ENCODE measurements at places on chromosomes 12 and 14.
A peak's percentile ranks its signal among the peaks of the same experiment; 100 is the strongest.

GRCh38 chr12:67006610-67007009 lies 262.5 kb upstream of the CAND1 start:
- no peak for DNase-seq

GRCh38 chr12:45794422-45794821 lies 64.9 kb downstream of the ARID2 start:
- peak; percentile 16 for DNase-seq

GRCh38 chr14:79136071-79137044 lies 966.2 kb downstream of the NRXN3 start:
- DNase-seq: peak; percentile 82

DNA sequence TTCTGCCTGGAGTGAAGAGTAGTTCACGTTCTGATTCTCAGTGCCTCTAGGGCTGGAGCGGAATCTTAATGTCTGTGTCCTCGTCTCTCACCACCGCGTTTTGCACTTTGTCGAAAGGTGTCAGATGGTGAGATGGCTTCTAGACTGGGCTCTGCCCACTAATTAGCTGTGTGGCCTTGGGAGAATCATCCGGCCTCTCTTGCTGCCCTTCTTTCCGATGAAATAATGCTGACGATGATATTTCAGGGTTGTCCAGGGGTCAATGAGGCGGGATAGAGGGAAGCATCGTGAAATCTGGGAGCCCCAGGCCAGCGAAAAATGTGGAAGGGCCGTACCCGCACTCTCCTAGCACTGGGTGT lies 811 bp upstream of the GALNT16 start:
- DNase-seq: no peak

- DNase-seq: no peak
Observed at GRCh38 chr12:53937099-53937498, 1.5 kb upstream of the HOXC13 start.

DNA sequence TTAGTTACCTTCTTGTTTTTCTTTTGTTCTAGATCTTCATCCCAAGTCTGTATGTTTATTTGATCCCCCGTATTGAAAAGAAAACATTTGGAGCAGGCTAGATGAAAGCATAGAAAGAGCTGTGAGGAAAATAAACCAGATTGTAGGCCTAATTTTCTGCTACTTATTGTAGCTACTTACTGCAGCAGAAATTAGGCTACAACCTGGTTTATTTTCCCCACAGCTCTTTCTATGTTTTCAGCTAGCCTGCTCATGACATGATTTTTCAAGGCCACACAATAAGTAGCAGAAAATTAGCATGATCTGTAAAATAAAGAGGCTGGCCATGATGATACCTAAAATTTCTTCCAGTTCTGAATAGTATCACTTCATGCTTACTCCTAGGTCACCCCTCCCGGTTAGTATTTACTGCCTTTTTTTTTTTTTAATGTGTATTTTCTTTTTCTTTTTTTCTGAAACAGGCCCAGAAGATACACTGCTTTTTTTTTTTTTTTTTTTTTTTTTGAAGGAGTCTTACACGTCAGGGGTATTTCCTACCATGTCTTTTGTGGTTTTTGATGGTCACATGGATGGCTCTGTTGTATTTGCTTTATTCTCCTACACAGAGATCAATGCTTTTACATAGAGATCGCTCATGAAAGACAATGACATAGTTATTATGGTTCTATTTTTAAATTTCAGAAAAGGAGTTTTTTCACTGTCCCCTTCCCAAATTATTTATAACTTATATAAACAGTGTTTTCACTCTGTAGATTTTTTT lies 32.3 kb downstream of the BHLHE41 start:
- no peak for DNase-seq

GRCh38 chr14:96177766-96178375 lies 26.8 kb upstream of the BDKRB2 start:
- DNase-seq: no peak

DNA sequence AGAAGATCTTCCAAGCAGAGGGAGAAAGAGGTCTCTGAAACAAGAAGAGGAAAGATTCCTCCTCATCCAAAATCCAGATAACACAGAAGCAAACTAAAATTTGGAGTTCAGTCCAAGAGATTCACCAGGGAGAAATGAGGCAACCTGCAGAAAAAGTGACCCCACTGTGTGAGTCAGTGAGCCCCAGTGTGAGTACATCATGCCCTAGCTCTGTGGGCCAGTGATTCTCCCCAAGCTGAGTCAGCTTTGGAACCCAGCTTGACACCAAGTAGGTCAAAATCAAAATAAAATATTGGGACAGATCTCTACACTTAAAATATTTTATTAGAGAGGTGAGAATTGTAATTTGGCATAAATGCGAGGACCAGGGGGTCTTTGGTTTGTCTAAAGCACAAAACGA lies 17.2 kb downstream of the CLEC2B start:
- no peak for DNase-seq

DNA sequence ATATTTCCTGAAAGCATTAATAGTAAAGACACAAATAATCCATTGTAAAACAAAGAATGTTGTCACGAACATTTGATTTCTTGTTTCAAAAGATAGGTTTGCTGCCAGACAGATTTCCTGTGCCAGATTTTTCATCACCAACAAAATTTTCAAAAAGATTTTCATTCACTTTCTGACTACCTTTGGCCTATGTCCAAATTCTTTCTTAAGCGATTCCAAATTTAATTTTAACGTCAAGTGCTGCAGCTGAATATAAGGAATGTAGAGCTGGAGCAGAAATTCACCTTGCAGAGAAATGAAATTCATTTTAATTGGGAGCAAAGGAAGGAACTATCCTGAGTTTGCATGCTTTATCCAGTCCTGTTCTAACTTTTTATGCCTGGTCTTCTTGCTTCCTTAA lies 277.4 kb downstream of the CCER1 start:
- DNase-seq: no peak

DNA sequence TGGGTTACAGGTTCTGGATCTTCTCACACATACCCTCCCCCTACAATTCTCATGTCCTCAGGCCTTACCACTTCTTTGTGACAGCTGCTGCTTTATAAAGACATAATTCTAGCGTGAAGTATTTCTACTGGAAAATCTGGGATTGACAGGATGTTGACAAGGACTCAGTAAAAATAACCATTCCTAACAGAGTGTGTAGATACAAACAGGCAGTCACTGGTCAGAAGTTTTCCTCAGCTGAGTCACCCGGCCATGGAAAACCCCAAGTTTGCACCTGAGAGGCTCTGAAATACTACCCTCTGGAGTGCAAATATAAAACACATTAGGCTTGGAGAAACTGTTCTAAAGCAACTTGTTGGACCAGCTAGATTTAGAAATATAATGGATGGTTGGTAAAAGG lies 54.4 kb downstream of the SPPL3 start:
- DNase-seq: no peak

GRCh38 chr12:74539765-74540526 lies 2.3 kb downstream of the ATXN7L3B start:
- DNase-seq: peak; percentile 48

DNA sequence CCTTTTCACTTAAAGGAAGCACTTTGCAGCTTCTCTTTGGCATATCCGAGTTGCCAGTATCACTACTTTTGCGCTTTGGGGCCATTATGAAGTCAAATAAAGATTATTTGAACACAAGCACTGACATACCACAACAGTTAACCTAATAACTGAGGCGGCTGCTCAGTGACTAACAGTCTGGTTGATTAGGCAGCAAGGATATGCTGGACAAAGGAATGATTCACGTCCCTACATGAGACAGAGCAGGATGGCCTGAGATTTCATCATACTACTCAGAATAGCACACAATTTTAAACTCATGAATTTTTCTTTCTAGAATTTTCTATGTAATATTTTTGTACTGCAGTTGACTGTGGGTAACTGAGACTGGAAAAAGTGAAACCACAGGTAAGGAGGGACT lies 56.9 kb upstream of the E2F7 start:
- no peak for DNase-seq

- DNase-seq: no peak
Observed at GRCh38 chr14:22536853-22537338, 52.1 kb downstream of the DAD1 start.

DNA sequence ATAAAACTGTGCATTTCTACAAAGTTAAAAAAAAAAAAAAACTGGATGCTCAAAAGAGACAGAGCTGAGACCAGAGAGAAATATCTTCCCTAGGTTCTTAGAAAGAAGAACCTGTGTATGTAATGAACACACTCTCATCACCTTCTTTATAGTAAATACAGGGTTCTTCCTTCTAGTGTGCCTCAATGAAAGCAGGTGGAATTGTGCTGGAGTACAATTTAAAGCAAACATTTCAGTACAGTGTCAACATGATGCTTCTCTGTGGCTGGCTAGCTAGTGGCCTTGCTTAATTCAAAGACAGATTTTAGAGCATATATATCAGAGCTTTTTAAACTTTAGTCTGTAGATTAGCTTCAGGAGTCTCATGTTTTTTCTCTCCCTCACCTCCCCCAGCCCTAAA lies 249.8 kb upstream of the ARHGAP5 start:
- DNase-seq: no peak
